ENCODE measurements at places on chromosomes 12 and 14. TPM values are rescaled to one million over a fixed set of nuclear protein-coding genes. Genes with fewer than 3 reads are reported as not detected.

The HOXC9 gene
- total RNA-seq: not detected

The SMCO2 gene
- total RNA-seq: 0.13 TPM

The OTX2 gene
- total RNA-seq: not detected

The VDR gene
- total RNA-seq: 6.1 TPM

The IL31 gene
- total RNA-seq: not detected

The PEX5 gene
- total RNA-seq: 18.0 TPM

The AJUBA gene
- total RNA-seq: 19.0 TPM

The SERPINA1 gene
- not detected for total RNA-seq

The NPAS3 gene
- under 0.01 TPM for total RNA-seq
